Neural progenitor cell (in vitro differentiated cells): ENCODE measurements at places on chromosomes 1 and 21. TPM values are rescaled to one million over a fixed set of nuclear protein-coding genes. Genes with fewer than 3 reads are reported as not detected.
A peak's percentile ranks its signal among the peaks of the same experiment; 100 is the strongest.

The VCAM1 gene
- total RNA-seq = 0.34 and 2.1 TPM in 2 replicates

The ASCL5 gene
- not detected in 2 replicates for total RNA-seq

The KLHDC7A gene
- 0.53 TPM in 1 of 2 replicates, not detected in the other for total RNA-seq

The FCGR2B gene
- 0.15 TPM in 1 of 2 replicates, not detected in the other for total RNA-seq

The GBP1 gene
- not detected in 2 replicates for total RNA-seq

The CYP4Z1 gene
- total RNA-seq = not detected in 2 replicates

The HSF2BP gene
- 0.71 and 1.1 TPM in 2 replicates for total RNA-seq

The GPR153 gene
- total RNA-seq = 8.4 and 27.3 TPM in 2 replicates

DNA sequence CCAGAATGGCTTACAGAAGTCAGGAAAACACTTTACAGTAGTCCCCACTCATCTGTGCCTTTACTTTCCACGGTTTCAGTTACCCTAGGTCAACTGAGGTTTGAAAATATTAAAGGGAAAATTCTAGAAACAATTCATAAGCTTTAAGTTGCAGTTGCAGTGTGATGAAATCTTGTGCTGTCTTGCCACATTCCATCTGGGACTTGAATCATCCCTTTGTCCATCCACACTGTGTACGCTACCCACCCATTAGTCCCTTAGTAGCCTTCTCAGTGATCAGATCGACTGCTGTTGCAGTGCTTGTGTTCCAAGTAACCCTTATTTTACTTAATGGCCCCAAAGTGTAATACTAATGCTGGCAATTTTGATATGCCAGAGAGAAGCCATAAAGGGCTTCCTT, 30.5 kb downstream of the ZCCHC17 start:
- DNase-seq = no peak

- no peak for DNase-seq
Measured at GRCh38 chr1:248842781-248843331, 4.8 kb downstream of the ZNF672 start.

GRCh38 chr1:2411801-2412394, 466 bp downstream of the PEX10 start:
- DNase-seq = no peak

DNA sequence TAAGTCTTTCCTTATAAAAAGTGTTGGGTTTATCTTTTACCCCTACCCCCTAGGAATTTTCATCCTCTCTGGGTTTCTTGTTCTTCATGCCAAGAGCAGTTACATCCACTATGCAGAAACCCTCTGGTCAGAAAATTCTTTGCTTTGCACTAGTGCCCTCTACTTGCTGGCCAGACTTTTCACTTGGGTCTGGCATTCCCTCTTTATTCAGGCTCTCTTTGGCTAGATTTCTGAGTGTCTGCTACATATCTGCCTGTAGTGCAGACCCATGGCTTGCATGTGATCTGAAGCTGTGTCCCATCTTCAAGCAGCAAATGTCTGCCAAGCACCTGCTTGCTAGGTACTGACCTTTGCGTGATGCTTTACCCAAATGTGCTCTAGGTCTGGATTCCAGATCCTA, 237.0 kb downstream of the GPATCH2 start:
- DNase-seq = peak; percentile 36

DNA sequence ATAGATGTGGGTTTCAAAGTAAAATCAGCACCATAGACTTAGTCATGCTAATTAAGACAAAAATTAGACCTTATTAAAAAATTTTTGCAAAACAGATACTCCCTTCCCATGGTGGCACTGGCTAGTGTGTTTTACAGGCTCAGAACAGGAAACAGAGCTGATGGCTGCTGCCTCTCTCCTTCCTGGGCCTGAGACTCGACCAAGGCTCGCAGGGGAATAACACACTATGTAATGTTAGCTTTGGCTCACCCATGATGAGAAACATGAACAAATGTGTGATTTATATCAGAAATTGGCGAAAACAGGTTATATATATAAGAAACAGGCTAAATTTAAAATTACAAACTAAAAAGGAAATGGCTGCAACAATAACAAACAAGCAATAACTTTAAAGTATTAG, 50.7 kb downstream of the ERG start:
- DNase-seq = no peak

DNA sequence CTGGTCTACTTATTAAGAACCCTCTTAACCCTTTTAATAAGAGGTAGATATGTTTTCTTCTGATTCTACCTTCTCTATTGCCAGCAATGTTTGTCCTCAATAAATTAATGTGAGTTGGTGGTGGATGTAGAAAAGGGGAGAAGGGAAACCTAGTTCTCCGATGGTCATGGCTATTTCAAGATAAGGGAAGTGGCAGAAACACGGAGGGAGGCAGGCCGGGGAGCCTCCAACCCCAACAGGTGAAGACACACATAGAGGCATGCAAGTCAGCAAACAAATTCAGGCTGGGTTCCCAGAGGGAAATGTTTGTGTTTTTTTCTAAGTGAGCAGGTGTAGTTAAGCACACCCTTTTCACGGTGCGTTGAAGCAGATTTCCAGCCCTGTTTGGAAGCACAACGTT, 31.0 kb upstream of the CLDN14 start:
- no peak for DNase-seq

DNA sequence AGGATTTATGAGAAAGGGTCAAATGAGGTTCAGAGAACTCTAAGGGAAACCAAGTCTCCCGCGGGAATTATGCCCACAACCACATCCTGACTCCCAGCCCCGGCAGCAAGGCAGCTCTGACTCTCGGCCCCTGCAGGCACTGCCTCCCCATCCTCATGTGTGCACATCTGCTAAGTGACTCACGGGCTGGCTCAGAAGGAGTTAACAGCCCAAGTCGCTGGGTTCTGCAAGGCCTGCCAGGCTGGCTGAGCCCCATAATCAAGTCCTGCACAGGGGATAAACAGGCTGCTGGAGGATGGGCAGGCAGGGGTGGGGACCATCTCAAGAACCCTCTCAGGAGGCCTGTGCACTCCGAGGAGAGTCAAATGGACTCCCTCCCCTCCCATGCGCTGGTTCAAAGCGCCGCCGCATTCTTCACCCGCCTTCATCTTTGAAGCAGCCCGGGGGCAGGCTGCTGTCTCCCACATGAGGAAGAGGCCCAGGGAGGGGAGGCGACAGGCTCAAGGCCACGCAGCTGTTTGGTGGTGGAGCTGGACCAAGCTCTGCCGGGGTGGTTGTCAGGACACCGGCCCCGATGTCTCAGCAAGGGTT, 344.3 kb downstream of the MATN1 start:
- DNase-seq = peak; percentile 23

- no peak for DNase-seq
Measured at GRCh38 chr21:25845729-25846256, 111.0 kb downstream of the GABPA start.
